RPMI8226 (cell line): ENCODE measurements at places on chromosomes 1 and 21.

DNA sequence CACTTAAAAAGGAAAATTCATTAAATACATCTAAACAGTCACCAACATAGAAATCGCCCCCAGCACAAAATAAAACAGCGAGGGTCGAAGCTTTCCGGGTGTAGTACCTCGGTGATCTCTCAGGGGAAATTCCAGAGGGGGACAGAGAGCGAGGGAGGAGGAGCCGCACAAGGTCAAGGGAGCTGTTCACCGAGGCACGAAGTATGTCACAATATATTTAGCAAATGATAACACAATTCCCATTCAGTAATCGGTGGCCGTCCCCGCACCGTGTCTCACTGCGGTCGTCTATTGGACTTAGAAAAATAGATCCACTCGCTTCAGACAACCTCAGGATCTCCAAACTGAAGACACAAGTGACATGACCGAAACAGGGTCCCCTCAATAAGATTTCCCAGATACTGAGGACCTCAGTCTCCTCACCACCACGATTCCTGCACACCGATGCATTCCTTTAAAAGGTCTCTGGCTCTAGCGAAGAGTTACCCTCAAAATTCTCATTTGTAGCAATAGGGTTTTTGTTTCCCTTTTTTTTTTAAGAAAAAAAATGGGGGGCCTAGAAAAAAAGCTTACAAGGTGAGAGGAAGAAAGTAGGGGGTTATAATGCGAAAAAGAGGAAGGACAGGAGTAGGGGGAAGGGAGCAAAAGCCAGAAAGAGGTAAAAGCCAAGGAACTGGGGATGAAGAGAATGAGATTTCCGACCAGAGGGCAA lies 1.1 kb downstream of the LPGAT1 start:
- DNase-seq, result no peak

GRCh38 chr1:173341307-173341706 lies 134.2 kb upstream of the TNFSF4 start:
- DNase-seq, result no peak

- no peak for DNase-seq
These were observed 6.9 kb upstream of the PIGR start for GRCh38 chr1:206953126-206953525.

- no peak for DNase-seq
These were observed 38.8 kb downstream of the DDR2 start for GRCh38 chr1:162670928-162671663.

DNA sequence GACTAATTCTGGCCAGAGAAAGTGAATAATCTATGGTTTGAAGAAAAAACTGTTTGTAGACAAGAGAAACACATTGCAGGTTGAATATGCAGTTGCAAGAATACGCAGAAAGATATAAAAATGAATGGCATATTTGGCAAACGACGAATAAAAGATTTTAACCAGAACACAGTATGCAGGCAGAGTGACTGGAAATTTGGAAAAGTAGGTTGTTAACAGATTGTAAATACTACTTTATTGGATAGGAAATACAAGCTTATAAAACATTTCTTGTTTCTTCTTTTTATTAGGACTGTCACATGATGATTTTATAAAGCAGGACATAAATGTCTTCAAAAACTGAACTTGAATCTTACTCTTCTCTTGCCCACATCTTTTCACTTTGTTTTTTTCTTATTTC lies 573.3 kb upstream of the PBX1 start:
- DNase-seq, result no peak

GRCh38 chr1:201014816-201015200 lies 8.7 kb downstream of the KIF21B start:
- no peak for DNase-seq

DNA sequence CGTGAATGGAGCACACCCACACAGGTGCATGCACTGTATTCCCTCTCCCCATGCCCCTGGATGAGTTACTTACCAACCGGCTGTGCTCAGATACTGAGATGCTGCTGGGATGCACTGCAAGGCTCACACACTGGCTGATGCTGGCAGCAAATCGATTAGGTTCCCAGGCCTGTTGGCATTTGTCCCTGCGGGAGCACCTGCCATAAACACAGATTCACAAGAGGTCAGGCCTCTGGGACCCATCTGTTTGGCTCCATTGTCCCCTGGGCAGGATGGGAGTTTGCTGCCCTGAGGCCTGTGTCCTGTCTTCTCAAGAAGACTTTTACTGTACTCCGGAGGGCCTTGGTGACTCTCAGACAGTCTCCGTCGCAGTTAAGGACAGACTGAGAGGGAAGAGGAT lies 145.4 kb downstream of the PLXNA2 start:
- no peak for DNase-seq

DNA sequence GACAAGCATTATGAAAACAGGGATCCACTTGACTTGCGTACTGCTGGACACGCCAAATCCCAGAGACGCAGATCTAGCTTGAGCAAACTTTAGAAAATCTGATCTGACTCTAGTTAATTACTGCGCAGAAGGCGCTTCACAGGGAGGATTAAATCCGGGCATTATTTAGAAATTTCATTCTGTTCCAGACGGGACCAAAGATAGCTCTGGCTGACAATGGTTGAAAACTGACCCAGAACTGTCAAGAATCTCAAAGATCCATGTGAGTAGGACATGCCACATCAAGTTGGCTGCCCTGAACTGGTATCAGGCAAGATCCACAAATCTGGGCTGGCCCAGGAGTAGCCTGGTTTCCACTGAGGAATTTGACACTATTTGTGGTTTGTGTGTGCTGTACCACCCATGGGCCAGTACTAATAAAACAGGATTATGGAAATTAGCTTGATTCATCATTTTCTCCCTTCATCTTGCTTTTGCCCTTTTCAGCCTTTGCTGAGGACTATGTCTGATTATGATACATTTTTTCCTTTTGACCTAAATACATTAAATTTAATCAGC lies 171.0 kb downstream of the VAV3 start:
- DNase-seq, result no peak

DNA sequence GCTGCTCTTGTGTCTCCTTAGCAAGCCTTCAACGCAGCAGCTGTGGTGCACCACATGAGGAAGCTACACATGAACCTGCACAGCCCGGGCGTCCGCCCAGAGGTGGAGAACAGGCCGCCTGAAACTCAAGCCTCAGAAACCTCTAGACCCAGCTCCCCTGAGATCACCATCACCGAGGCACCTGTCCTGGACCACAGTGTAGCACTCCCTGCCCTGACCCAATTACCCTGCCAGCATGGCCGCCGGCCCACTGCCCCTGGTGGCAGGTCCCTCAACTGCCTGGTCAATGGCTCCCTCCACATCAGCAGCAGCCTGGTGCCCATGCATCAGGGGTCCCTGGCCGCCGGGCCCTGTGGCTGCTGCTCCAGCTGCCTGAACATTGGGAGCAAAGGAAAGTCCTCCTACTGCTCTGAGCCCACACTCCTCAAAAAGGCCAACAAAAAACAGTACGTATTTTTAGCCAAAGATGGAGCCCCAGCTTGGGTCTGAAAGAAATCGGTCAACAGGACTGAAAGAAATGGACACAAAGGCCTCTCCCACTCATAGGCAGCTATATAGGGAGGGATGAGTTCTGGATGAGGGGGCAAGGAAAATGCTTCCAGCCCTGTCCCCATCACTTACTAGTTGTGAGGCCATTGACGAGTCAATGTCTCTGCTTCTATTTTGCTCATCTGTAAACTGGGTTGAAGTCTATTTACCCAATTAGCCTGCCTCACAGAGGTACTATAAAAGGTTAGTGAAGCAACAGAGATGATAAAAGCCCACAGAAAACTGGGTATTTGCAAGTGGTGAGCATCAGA lies 28.5 kb downstream of the CAMK1G start:
- DNase-seq, result peak; percentile 48

DNA sequence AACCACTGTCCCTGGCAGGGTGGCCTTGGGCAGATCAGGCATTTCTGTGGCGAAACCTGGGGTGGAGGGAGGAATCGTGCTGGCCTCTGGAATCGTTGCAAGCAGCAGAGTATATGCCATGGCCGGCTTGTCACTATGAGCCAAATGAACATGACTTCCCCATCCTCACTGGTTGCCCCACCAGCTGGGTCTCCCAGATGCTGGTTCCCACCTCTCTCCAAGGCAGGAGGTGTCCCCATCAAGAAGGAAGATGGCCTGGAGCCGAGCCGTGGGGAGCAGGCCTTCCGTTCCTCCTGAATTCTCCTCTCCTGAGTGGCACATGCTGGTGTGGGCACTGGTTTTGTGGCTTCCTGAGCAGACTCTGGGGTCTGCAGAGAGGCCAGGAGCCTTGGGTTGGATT lies 60.2 kb upstream of the ACTRT2 start:
- DNase-seq, result no peak
